KBM-7 (cell line): ENCODE measurements at places on chromosomes 7 and 10.
A peak's percentile ranks its signal among the peaks of the same experiment; 100 is the strongest.

DNA sequence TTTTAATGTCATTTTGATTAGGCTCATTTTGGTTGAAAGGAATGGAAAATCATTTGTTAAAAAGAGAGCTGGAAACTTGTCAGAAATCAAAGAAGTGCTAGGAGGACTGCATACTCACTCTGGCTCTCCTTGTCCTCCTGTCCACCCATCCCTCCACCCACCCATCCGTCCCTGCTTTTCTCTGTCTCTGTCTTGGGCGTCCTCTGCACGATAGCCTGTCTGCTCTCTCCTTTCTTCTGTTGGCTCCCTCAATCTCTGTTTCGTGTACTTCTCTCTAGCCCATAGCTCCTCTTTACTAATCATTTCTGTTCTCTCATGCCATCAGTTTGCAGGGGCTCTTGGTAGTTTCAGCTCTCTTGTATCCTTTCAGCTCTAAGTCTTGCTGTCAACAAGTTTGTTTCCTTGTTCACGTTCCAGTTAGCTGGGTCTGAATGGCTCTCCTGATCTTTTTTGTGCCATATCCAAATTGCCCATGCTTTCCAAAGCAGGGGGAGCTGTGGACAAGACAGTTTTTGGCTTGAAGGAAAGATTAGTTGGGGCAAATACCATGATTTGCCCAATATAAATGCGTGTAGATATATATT, 75.6 kb downstream of the KAT6B start:
- no peak for DNase-seq

DNA sequence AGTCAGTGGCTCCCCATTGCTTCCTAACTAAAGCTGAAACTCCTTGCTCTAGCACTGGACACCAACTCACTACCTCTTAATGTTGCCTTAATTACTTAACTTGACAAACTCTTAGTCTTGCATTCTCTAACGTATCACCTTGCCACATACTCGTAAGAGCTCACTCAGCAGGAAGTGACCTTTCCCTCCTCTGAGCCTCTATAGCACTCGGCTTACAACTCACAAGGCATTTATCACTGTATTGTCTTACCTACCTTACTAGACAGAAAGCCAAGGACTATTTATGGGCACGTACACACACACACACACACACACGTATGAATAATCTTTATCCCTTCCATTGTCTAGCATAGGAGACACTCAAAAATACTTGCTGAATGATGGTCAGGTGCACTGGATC, 21.2 kb downstream of the CEP41 start:
- no peak for DNase-seq

- no peak for DNase-seq
These were observed 5.5 kb upstream of the ZNF316 start for GRCh38 chr7:6631605-6632004.

- DNase-seq, result no peak
These were observed 4.1 kb upstream of the OIT3 start for GRCh38 chr10:72889391-72889831.

GRCh38 chr10:103685880-103686669, 169.3 kb downstream of the SH3PXD2A start:
- peak; percentile 81 for DNase-seq

DNA sequence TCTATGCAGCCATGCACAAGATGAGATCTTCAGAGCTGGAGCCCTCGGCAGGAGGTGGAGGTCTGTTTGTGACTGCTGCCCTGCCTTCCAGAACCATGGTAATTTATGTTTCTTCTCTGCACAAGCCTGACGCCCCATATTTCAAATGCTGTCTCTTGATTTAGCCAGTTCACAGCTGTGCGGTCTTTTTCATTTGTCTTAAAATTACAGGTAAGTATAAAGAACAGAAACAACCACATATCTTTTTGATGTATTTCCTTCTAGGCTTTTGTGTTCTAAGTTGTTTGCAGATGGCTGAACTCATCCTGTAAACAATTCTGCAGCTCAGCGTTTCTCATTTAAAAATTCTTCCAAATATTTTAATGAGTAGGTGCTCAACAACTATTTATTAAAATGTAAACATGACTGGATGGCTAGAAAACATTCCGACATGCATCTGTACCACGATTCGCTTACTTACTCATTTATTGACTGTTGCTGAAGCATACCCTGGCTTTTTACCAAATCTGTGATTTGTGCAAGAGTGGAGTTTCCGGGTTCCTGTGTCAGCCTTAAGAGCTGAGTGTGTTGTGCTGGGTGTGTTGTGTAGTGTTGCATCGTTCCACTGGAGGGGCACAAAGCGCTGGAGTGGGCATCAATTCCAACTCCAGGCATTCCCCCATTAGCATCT, 58.9 kb downstream of the PIP4K2A start:
- DNase-seq, result no peak

GRCh38 chr10:44801383-44802327, 109.5 kb upstream of the TMEM72 start:
- DNase-seq, result no peak

GRCh38 chr10:97508342-97508741, 9.6 kb downstream of the UBTD1 start:
- no peak for DNase-seq

DNA sequence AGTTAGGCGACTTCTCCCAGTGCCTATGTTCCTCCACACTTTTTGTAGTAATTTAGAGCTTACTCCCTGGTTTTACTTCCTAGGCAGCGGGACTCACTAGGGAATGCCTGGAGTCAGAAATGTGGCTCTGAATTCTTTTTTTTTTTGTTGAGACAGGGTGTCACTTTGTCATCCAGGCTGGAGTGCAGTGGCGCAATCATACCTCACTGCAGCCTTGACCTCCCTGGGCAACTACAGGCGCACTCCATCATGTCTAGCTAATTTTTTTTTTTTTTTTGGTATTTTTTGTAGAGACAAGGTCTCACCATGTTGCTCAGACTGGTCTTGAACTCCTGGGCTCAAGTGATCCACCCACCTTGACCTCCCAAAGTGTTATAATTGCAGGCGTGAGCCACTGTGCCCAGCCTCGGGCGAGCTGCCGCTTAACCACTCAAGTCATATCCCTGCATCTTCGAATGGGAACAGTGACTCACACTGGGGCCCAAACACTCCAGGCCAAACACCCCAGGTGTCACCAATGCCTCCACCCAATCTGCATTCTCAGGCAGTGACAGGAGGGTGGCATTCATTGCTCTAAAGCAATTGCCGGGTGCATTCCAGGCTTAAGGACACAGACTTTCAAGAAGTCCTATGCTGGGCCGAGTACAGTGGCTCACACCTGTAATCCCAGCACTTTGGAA, 19.6 kb downstream of the RGS10 start:
- DNase-seq, result no peak

- DNase-seq, result no peak
These were observed 443.7 kb downstream of the TYW1 start for GRCh38 chr7:67440321-67440720.

GRCh38 chr10:59582058-59582457, 127.6 kb downstream of the SLC16A9 start:
- no peak for DNase-seq

DNA sequence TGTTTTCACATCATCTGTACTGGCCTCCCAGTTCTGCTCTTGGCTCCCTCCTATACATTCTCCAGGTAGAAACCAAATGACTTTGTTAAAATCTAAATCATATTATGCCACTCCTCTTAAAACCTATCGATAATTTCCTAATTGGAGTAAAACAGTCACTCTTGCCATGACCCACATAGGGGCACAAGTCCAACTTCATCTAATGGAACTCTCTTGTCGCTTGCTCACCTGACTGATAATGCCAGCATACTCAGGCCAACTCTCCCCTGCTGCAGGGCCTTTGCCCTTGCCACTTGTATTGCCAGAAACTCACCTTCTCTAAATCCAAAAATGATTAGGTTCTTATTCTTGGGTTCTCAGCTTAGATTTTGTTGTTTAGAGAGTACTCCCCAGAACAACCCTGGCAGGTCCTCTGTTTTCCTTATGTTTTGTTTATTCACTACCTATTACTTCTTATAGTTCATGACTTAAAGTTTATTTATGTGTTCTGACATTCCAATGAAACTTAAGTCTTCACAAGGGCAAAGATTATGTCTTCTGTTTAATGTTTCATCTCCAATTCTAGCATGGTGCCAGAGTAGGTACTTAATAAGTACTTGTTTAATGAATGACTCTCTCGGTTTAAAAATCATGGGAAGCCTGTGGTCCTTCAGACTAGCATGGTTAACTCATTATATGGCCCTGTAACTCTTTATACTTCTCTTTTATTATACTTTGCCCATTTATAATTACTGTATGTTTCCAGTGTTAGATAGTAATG, 345.9 kb upstream of the SMIM30 start:
- DNase-seq, result no peak

GRCh38 chr10:82815680-82816079, 940.7 kb downstream of the NRG3 start:
- no peak for DNase-seq

DNA sequence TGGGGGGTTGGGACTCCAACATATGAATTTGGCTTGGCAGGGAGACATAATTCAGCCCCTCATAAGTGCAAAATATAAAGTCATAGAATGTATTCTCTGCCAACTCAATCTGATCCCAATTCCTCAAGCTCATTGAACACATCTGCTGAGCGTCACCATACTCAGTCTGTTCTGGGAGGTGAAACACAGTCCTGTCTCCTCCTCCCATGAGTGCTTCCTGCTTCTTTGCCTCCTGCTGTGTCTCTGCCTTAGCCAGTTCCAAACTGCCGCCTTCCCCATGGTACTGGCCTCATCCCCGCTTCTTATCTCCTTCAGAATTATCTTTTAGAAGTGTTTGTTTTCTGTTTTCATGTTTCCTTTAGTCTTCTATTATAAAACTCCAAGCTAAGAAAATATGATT, 365.5 kb downstream of the TNS3 start:
- DNase-seq, result no peak

GRCh38 chr10:36533861-36534260, 591.5 kb upstream of the ANKRD30A start:
- DNase-seq, result no peak

GRCh38 chr7:155882596-155882995, 70.3 kb upstream of the SHH start:
- DNase-seq, result no peak

GRCh38 chr10:72564596-72564995, 61.3 kb downstream of the MICU1 start:
- no peak for DNase-seq

DNA sequence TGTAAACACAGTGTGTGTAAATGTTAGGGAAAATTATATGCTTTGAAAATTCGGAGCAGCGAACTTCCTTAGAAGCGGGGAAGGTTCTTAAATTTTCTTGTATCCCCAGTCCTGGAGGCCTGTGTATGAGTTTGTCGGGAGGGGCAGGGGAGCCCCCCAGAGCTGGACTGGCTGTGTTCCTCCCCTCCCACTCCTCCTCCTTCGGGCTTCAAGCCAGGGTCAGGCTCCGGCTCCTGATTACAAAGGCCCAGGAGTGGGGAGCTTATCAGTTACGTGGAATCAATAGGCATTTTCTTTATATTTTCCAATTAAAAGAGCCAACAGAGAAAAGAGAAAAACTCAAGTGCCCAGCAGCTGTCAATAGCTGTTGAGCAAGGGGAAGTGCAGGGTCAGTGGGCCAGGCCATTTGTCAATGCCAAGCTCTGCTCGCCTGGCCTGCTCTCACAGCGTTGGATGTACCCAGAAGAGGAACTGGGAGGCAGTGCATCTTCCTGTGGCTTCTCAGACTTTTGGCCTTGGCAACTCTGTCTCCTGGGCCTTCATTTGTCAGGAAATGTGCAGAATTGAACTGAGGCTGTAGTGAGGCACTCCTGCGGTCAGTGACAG, 156.9 kb upstream of the PCBD1 start:
- peak; percentile 44 for DNase-seq

DNA sequence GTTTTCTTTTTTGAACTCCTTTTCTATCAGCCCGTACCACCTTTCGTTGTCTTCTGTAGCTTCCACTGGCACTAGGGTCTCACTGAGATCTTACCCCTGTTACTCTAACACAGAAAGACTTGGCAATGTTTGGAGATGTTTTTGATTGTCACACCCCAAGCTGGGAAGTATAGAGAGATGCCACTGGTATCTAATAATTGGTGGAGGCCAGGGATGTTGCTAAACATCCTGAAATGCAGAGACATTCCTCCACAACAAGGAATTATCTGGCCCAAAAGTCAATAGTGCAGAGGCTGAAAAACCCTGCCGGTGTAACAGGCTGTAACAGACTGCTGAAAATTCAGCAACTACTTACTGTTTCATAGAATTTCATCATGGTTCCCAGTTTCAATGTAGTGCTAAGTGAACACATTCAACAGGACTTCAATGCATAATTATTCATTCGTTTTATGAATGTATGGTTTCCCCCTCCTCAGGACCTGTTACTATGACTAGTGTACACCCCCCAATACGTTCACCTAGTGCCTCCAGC, 115.9 kb downstream of the TRIM24 start:
- no peak for DNase-seq

- peak; percentile 48 for DNase-seq
These were observed 80.5 kb upstream of the TMEM106B start for GRCh38 chr7:12130609-12131008.

DNA sequence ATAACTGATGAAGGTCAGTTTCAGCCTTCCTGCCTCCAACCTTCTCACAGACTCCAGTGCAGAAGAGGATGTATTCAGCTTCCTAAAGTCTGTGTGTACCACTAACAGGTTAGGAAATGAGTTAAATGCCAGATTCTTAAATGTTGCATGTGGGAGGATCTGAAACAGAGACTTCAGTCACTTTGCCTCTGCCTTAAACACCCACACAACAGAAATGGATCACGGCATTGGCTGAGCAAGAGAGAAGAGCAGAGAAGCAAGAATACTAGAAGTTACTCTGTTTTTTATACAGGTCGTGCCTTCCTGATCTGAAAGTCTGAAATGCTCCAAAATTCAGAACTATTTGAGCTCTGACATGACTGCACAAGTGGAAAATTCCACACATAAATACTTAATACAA, 98.9 kb upstream of the ARHGAP21 start:
- no peak for DNase-seq
